NCI-H526 (cell line): ENCODE measurements at places on chromosomes 7 and 10.

DNA sequence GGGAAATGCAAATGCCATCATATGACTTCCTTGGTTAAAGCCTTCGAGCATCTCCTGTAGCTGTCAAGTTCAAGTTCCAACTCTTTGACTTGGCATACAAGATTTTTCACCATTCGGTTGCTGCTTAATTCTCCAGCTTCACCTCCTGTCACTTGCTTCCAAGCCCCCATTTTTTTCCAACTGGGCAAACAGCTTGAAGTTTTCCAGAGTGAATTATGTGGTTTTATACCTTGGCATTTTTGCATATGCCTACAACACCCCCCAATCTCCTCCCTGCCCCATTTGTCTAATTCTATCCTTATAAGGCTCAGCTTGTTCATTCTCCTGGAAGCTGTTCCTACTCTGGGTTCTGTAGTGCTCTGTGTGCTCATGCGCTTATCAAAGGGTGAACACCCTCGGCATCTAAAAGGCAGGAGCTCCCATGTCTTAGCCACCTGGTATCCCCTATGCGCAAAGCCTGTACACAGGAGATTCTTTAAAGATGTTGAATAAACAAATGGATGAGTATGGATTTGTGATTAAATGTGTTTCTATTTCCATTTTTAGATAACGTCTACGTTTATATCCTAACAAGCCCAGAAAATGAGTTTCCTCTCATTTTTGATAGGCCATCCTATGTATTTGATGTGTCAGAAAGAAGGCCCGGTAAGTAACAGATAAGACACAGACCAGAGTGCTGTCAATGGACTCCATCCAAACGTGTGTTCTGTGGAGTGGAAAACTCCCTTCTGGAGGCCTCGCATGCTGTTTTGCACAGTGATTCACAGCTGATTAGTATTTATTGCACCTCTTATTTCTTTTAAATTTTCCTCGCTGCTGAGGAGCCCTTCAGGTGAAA lies 52.5 kb downstream of the CDHR3 start:
- no peak for DNase-seq

DNA sequence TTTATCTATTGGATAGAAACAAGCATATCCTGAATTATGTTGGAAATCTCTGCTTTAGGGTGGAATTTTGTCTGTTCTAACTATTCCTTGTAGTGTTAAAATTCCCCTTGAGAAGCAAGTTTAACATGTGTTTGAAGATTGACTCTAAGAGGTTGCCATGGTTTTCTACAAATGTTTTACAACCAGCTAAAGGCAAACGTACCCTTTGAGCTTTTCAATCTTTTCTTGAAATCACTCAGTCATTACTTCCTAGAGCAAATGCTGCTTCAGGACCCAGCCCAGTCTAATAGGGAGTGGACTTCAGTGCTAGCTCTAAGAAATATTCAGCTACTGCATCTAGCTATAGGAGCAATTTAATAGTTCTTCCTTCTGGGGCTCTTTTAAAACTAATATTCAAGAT lies 118.8 kb upstream of the IFRD1 start:
- no peak for DNase-seq

GRCh38 chr7:51121931-51122425 lies 194.6 kb downstream of the COBL start:
- DNase-seq = no peak

GRCh38 chr7:120809260-120809659 lies 48.7 kb downstream of the TSPAN12 start:
- DNase-seq = no peak

DNA sequence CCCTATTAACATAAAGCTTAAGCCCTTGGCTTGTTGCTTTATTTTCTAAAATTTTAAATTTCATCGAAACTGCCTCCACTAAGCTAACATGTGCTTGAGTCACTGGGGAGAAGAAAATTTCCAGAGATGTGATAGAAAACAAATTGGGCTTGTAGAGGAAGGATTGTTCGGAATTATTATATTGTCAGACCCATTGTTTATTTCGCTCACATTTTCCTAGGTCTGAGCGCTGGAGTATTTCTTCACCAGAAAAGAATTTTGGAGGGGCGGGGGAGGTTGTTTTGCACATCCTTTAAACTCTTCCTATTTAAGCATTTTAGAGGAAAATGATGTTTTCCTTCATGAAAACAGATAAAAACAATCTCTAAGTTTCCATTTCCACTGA lies 29.1 kb downstream of the CELF2 start:
- DNase-seq = no peak

DNA sequence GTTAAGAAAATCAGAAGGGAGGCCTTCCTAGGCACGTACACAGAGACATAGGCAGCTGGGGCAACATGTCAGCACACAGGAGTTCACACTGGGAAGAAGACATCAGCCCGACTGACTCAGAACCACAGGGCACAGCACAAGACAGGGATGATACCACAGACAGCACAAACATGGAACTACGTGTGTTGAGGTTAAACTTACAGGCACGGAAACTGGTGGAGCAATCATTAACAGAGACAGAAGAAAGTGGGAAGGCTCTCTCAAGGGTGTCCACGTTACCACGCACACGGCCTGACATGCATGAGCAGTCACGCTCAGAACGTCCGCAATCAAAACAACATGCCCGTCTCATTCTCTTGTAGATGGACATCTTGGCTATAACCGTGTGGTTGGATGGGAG lies 636.4 kb downstream of the KCNMA1 start:
- DNase-seq = no peak

DNA sequence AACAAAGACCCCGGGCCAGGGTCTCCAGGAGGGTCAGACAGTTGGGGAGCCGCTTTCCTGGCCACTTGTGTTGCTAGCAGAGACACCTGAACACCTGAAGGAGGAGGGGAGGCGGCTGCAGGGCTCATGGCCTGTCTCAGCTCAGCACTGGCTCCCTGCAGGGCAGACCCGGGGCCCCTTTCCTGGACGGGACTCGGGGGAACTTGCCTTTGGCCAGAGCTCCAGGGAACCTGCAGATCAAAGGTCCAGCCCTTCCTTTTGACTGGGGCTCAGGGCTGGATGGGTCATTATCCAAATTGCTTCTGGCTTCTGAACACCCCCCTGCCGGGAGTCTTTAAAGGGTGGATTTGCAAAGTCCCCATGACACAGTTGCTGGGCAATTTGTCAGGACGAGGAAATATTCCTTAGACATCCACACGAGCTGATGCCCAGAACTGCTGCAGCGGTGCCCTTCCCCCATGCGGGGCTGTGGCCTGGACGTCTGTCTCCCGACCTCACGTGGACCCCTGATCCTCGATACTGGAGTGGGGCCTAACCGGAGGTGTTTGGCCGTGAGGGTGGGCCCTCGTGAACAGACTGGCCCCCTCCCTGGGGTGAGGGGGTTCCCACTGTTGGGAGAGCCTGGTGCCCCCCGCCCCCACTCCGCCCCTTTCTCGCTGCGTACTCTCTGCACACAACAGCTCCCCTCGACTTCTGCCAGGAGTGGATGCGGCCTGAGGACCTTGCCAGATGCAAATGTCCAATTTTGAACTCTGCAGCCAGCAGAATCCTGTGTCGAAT lies 194.3 kb downstream of the ELFN1 start:
- no peak for DNase-seq

GRCh38 chr10:10911471-10911921 lies 106.2 kb upstream of the CELF2 start:
- no peak for DNase-seq

DNA sequence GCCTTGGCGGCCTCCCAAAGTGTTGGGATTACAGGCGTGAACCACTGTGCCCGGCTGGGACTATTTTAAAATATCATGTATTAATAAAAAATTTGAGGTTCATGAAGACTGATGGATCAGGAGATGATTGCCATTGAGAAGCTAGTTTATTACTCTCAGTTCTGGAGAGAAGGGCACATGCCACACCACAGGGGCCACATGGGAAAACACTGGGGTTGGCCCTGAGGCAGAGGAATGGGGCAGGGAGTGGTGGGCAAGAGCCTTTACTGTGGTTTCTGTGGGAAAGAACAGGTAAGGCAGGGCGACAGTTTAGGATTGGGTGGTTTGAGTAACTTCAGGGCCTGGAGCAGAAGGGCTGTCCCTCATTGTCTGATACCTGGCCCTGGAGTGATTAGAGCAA lies 6.8 kb upstream of the TBRG4 start:
- no peak for DNase-seq

- DNase-seq = no peak
Measured at GRCh38 chr10:58424176-58424575, 39.0 kb downstream of the TFAM start.

DNA sequence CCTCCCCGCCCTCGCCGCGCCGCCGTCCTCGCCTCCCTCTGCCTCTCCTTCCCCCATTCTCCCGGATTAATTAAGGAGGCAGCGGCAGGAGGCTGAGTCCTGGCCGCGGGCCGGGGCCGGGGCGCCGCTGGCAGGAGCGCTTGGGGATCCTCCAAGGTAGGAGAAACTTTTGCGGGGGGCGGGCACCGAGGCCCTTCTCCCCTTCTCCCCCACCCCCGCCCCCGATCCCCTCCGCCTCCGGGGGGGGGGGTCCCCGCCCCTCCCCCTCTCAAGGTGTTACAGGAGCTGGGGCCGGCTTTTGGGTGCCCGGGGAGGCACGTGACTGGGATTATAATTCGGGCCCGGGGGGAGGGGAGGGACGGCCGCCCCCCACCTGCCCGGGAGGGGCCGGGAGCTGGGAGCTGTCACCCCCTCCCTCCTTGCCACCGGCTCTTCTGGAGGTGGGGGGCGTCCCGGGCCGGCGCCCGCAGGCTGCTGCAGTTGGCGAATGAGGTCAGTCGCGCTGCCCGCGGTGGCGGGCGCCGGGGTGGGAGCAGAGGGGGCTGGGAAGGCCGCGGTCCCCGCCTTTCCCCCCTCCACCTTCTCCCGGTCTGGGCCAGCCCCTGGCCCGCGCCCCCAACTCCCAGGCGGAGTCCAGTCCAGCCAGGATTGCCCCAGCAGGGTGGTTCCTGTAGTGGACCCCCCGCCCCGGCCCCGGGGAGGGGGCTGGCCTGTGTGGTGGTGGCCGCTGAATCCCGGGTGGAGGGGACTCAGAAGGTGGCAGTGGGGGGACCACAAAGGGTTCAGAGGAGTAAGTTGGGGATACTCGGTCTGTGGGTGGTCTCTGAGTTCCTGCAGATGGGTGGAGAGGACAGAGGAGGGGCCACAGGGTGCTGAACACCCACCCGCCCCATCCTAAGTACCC lies 567 bp downstream of the GTF2IRD1 start:
- DNase-seq = peak; percentile 40

DNA sequence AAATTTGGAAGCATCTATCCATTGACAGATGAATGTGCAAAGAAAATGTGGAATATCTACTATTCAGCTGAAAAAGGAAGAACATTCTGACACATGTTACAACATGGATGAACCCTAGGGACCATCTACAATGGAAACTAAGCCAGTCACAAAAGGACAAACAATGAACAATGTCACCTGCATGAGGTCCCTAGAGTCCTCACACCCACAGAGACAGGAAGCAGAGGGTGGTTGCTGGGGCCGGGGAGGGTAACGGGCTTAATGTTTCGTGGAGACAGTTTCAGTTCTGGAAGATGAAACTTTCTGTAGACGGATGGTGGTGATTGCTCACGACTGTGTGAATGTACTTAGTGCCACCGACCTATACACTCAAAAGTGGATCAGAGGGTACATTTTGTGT lies 282.9 kb downstream of the ADARB2 start:
- DNase-seq = no peak

DNA sequence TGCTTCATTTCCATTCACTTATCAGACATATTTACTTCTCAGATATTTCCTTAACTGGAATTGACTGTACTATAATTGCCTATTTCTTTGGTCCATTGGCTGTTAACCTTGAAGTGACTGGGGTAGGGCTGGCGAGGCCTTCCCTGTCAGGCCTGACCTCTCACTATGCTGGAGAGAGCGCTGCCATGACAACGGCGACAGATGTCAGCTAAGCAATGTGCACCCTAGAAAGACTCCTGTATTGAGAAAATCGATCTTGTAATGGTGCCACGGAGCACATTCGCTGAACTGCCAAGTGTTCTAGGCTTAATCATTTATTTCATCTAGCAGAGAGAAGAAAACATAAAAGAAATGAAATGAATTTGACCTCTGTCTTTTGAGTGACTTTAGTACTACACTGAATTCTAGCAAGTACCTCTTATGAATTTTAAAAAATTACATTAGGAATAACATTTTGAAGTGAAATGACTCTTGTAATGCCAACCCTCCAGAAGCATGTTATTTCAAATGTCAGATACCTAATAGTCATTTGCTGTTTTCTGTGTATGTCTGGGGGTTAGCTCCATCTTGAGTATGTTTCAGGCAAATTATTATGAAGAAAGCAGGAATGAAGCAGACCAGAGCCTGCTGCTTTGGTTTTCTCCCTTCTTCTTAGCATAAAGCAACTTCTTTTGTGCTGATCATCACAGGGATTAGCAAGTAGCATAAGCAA lies 148.0 kb downstream of the SNX10 start:
- no peak for DNase-seq

GRCh38 chr7:105806592-105807447 lies 69.6 kb downstream of the ATXN7L1 start:
- no peak for DNase-seq
